ENCODE measurements at places on chromosomes 13 and 19.

- DNase-seq = no peak
Observed at GRCh38 chr13:104057861-104058260, 991.6 kb upstream of the SLC10A2 start.

- DNase-seq = no peak
Observed at GRCh38 chr19:41928754-41929535, 696 bp upstream of the ERFL start.

DNA sequence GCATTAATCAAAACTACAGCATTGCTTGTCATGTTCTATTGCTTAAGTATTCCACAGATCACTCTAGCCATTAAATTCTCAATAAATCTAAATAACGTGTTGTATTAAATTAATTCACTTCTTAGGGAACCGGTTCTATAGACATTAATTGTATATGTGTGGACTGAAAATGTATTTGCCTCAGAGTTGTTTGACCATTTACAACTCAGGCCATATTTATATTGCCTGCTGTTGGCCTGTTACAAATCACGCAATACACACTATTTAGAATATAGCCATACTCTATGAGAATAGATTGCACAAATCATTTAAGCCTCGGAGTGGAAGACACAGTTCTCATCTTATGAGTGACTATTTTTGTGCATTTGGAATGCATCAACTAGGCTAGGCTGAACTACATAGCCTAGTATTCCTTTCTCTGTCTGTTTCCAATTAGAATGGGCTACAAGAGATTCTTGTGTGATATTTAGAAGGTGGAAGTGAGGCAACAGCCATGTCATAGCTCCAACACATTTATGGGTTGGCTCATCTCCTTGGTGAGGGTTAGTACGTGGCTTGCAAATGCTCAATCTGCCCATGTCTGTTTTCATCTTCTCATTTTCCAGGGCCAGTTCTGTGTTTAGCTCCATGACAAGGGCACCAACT is 1116.1 kb downstream of the PCDH9 start:
- no peak for DNase-seq

GRCh38 chr19:58396691-58397532 is 1.5 kb downstream of the RNF225 start:
- no peak for DNase-seq

DNA sequence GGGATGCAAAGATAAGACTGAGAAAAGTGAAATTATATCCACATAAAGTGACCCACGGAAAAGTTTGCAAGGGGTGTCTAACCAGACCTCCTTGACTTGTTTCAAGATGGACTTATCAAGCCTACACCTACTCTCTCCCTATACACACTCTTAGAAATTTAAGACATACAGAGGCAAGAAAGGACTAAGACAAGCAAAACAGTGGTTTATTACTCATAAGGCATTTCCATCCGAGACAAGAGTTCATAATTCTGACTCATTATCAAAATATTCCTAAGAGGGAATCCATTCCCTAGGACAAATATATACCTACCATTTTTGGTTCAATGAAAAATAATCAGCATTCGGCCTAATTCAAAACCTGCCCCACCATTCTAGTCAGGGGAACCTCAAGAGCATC is 232.6 kb upstream of the GPC6 start:
- peak; percentile 23 for DNase-seq

GRCh38 chr19:10961073-10961860 is 437 bp downstream of the SMARCA4 start:
- DNase-seq = no peak

- DNase-seq = no peak
Observed at GRCh38 chr13:49646688-49647087, 18.4 kb downstream of the ARL11 start.

DNA sequence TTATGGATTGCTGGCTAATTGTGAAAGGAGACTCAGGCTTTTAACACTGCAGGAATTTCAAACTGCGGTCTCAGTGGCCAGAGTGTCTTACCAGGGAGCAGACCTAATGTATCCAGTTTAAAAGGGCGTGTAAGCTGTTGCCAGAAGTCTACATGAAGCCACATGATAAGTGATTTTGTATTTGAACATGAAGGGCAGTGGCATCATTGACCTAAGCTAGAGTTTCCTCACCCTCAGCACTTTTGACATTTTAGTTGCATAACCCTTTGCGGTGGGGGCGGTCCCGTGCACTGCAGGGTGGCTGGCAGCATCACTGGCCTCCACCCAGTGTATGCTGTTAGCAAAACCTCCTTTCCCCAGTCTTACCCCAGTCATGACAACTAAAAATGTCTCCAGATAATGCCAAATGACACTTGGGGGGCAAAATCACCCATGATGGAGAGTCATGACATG is 23.7 kb upstream of the GPR18 start:
- DNase-seq = no peak

- peak; percentile 21 for DNase-seq
Observed at GRCh38 chr19:44689290-44690130, 9.4 kb upstream of the CEACAM16 start.

GRCh38 chr19:37572203-37572602 is 22.4 kb downstream of the ZNF571 start:
- no peak for DNase-seq

DNA sequence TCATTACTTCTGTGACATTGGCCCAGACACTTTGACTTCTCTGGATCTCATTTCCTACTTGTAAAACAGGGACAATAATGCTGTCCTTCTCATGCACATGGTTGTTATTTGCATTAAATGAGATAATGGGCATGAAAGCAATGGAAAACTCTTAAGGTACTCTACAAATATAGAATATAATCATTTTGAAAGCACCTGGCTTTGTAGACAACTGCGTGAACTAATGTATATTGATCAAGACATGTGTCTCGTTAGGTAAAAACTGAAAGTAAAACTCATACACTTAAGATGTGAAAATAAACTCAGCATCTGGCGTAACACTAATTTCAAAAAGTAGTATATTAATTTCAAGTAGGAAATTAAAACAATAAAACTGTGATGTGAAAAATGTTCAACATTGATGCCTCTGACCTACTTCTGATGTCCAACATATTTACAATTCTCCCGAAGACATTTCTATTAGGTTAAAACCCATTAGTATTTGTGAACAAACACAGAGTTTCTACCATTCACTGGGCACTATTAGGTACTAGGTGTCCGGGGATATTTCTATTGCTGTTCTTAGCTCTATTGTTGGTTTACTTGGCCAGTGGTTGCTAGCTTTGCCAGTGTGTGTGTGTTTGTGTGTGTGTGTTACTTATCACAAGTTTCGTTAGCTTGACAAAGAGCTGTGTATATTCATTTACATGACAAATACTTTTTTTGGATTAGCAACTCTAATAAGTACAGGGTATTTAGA is 220.5 kb downstream of the KCNRG start:
- DNase-seq = no peak

GRCh38 chr19:14416817-14417231 is 2.3 kb downstream of the DDX39A start:
- DNase-seq = no peak

GRCh38 chr19:15330801-15331418 is 1.4 kb downstream of the BRD4 start:
- peak; percentile 52 for DNase-seq

DNA sequence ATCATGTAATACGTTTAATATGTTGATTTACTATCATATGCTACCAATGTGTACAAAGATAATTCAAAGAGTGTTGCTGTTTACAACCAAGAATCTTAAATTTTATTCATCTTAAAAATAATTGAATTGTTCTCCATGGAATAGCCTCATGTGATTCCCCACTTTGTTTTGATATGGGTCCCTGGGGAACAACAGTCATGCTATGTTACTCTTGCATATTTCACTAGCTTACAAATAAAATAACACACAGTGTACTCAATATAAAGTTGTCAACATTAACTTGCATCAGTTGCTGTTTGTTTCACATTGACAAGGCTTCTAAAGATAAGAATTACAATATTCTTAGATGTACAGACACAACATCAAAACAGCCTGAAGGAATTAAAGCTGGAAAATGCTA is 2.3 kb downstream of the ENOX1 start:
- no peak for DNase-seq

DNA sequence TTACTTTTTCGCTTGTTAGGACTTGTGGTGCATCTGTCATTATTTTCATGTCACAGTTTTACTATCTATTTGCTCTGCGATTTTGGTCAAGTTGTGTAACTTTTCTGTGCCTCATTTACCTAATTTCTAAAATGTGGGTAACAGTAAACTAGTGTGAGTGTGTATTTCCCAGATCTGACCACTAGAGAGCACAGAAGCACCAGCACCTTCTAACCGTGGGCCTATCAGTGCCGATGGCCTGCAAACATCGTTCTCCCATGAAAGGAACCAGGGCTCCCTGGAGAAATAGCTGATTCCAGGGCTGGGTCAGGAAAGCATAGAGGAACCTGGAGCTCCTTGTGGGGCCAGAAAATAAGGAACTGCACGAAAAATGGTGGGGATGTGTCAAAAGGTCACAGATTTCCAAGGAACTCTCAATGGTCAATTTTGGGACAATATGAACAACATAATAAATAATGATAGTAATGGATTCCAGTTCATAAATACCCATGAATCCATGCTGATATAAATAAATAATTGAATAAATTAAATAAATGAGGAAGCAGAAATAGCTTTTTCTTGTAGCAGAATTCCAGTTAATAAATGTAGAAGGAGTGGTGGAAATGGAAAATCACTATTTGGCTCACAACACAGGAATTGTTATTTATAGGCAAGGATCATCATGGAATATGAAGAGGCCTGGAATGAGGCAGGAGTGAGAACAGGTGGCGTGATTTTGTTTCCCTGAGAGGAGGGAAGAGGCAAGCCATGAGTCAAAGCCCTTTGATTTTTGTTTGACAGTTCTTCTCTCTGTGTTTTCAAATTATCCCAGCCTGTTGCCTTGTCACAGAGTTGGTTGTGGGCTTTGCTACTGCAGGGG is 31.1 kb downstream of the CEACAM8 start:
- DNase-seq = peak; percentile 29

DNA sequence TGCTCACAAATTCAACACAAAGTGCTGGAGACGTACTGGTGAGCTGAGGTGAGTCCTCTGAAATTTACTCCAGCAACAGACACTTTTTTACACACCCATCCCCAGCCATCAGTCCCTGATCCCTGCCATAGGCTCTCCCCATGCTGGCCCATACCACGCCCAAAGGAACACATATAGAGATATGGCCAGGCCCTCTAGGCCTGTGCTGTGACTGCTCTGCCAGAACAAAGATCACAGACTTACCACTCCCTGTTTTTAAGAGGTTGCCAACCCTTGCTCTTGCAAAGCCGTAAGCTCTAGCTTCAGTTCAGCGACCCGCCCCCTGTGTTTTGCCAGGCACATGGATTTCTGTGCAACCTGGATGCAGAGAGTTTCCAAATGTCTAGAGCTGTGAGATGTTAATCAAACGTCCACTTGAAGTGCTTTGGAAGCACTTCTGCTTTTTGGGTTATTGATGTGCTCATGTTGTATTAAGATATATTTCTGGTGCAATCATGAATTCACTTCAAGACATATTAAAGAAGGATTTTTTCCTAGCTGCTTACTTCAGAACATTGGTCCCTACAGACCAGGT is 59.7 kb downstream of the DLEU7 start:
- DNase-seq = no peak

- no peak for DNase-seq
Observed at GRCh38 chr13:99565478-99566124, 64.3 kb downstream of the TM9SF2 start.

DNA sequence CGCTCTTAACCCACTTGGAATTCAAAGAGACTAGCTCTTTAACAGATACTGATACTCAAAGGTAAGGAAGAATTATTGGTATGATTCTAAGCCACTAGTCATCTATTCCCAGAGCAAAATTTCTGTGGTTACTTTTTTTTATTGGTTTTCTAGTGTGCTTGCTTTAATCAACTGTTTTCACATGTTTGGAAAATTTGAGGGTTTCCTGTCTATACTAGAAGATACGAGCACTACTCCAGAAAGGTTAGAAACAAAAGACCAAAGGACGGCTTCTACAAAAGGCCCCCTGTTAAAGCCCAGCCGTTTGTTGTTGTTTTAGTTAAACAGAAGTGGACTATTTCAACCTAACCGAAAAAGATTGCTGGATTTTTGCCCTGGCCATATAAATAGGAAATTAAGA is 18.5 kb upstream of the LPAR6 start:
- no peak for DNase-seq

GRCh38 chr19:36528921-36529518 is 949 bp upstream of the ZNF260 start:
- DNase-seq = no peak

DNA sequence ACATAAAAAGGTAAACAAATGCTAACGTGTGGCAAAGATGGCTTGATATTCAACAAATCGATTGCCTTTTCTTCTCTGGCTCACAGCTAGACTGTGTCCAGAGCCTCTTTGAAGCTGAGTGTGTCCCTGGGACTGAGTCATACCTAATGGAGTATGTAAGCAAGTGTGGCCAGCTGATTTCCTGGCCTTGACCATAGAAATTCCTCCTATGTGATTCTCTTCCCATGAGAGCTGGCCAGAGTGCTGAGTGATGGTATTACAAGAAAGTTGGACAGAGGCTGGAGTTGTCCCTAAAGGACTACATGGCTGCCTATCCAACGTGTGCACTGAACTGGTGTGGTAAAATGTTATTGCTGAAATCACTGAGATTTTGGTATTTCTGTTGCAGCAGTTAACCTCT is 320.1 kb upstream of the SLC10A2 start:
- DNase-seq = peak; percentile 49

DNA sequence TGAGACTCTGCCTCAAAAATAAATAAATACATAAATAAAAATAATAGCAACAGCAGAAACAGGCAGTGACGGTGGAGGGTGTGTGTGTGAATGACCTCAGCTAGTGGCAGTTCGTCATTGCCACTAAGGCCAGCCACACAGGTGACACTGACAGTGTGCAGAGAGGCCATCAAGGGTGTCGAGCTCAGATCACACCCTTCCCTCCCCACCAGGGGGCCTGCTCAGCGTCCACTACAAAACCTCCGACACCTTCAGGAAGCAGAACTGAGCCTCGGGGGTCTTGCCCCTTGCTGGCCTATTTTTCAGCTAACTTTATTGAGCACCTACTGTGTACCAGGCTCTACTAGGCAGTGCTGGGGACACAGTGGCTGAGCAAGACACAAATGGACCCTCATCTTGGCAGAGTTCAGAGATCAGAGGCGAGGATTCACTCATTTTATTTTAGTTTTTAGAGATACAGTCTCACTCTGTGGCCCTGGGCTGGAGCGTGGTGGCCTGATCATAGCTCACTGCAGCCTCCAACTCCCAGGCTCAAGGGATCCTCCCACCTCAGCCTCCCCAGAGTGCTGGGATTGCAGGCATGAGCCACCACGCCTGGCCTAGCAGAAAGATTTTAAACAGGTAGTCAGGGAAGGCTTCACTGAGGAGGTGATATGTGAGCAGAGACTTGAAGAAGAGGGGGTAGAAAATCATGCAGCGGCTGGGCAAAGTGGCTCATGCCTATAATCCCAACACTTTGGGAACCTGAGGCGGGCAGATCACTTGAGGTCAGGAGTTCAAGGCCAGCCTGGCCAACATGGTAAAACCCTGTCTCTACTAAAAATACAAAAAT is 30.3 kb upstream of the SEMA6B start:
- no peak for DNase-seq

DNA sequence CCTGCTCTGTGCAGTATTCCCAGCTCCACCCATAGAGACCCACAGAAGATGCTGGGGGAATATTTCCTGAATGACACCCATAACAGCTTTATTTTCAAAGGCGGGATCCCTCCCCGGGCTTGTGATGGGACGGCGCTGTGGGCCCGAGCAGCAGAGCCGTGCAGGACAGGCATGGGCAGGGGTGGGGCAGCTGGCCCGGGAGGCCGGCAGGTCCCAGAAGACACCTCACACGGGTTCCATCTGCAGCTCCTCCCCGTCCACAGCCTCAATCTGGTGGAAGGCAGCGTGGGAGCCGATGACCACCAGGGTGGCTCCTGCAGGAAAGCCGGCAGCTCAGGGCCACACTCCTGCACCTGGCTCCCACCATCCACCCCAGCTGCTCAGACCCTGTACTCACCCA is 2.5 kb downstream of the RABAC1 start:
- no peak for DNase-seq

- DNase-seq = peak; percentile 78
Observed at GRCh38 chr19:4988770-4989251, 19.9 kb downstream of the KDM4B start.

Data from RCC 7860 (cell line).